ENCODE measurements at places on chromosomes 11 and 22.

GRCh38 chr11:95067841-95068219 lies 1.1 kb downstream of the SRSF8 start:
- H3K36me3 ChIP-seq, result no peaks in the 10 kb centered on the region
- peak overlapping the region; percentile 68 for H3K4me3 ChIP-seq
- peak overlapping the region; percentile 86 for H3K27ac ChIP-seq

DNA sequence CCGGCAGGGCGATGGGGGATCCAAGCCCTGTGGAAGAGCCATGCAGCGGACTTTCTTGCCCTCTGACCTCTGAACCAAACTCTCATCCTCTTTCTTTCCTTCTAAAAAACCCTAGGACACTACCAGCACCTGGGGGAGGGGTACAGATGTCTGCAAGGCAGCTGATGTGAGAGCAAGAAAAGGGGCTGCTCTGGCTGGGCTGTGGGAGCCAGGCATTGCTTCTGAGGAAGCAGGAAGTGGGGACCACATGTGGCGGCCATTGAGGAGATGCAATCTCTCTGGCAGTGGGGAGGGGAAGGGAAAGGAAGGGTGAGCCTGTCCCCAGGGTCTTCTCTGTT lies 36.0 kb downstream of the FAM83F start:
- DNase-seq, result peak; percentile 28
- no peaks in the 10 kb centered on the region for H3K27me3 ChIP-seq
- no peaks in the 10 kb centered on the region for H3K36me3 ChIP-seq
- H3K27ac ChIP-seq, result no peak overlapping the region
- H3K4me1 ChIP-seq, result no peaks in the 10 kb centered on the region
- H3K4me3 ChIP-seq, result no peak overlapping the region

DNA sequence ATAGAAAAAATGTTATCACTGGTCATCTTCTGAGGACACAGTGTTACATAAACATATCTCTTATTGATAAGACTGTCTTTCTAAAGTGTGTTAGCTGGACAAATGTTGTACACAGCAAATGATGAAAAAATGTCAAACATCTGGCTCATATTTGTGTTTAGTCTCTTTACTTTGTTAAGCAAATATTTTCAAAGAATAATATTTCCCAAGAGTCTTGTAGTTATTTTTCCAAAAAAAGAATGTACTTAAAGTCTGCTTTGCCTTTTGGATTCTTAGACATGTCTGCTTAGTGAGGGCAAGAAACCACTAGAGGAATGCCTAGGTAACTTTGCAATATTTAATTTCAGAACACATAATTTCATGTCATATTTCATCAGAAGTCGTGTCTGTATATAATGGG lies 23.9 kb upstream of the CCDC179 start:
- H3K27me3 ChIP-seq, result no peaks in the 10 kb centered on the region
- no peak overlapping the region for H3K4me3 ChIP-seq
- no peaks in the 10 kb centered on the region for H3K36me3 ChIP-seq
- no peaks in the 10 kb centered on the region for H3K4me1 ChIP-seq

DNA sequence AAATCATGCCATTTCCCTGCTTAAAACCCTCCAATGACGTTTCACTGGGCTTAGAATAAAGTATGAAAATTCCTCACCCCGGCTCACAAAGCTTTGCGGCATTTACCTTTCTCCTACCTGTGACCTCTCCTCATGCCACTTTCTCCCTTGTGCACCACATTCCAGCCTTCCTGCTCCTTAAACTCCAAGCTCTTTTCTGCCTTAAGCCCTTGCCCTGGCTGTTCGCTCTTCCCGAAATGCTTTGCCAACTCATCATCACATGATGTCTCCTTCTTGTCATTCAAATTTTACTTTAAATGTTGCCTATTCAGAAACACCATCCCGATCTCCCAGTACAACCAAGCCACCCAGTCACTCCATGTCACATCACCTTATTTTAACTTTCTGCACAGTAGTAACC lies 2.0 kb downstream of the PLEKHA7 start:
- DNase-seq, result no peak
- no peaks in the 10 kb centered on the region for H3K4me1 ChIP-seq
- H3K4me3 ChIP-seq, result no peak overlapping the region
- H3K36me3 ChIP-seq, result no peaks in the 10 kb centered on the region
- peaks cover 29% of the 10 kb centered on the region for H3K27me3 ChIP-seq

GRCh38 chr11:94788396-94788795 lies 20.2 kb downstream of the AMOTL1 start:
- H3K27me3 ChIP-seq, result no peaks in the 10 kb centered on the region
- no peak overlapping the region for H3K27ac ChIP-seq
- H3K36me3 ChIP-seq, result no peaks in the 10 kb centered on the region
- no peak for DNase-seq
- H3K4me3 ChIP-seq, result no peak overlapping the region

DNA sequence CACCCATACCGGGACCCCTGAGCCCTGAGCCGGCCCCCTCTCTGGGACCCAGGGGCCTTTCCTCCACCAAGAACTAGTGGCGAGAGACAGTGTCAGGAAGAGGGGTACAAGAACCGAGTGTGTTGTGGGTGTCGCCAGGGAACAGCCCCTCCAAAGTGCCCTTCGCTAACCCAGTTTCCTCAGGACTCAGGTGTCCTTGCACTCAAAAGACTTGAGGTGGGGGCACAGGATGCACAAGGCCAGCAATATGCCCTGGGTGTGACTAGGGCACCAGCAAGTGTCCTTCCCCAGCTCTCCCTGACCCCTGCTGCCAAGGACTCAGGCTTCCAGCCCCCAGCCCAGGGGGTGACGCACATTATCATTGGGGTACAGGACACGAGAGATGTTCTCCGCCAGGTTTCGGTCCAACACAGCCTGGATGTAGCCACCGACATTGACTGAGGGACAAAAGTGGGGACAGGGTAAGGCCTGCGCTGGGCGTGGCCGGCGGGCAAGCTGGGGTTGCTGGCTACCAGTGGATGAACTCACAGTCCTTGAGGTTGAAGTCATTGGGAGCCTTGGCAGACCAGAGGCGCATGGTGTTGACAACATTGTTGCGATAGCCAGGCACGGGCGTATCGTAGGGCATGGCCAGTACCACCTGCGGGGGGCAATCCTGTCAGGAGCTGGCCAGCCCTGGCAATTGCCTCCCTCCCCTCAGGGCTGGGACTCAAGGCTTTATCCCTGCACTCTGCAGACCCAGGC lies 4.7 kb downstream of the PYGM start:
- no peak for DNase-seq
- no peaks in the 10 kb centered on the region for H3K27me3 ChIP-seq
- H3K27ac ChIP-seq, result no peak overlapping the region

DNA sequence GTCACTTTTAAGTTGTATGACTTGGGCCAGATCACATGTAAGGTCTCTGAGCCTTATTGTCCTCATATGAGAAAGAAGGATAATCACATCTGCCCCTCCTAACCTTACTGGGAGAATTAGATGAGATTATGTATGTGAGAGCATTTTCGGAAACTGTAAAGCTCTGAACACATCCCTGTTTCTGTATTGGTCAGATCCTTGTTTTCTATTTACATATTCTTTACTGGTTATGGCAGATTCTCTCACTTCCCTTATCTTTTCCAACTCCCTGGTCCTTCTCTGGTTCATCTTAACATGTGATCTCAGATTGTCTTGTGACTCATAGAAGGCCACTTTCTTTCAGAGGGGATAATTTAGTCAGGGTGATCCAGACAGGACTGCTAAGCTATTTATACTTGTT lies 41.8 kb downstream of the CCDC81 start:
- no peak for DNase-seq
- no peaks in the 10 kb centered on the region for H3K36me3 ChIP-seq
- H3K27me3 ChIP-seq, result no peaks in the 10 kb centered on the region
- H3K27ac ChIP-seq, result no peak overlapping the region

DNA sequence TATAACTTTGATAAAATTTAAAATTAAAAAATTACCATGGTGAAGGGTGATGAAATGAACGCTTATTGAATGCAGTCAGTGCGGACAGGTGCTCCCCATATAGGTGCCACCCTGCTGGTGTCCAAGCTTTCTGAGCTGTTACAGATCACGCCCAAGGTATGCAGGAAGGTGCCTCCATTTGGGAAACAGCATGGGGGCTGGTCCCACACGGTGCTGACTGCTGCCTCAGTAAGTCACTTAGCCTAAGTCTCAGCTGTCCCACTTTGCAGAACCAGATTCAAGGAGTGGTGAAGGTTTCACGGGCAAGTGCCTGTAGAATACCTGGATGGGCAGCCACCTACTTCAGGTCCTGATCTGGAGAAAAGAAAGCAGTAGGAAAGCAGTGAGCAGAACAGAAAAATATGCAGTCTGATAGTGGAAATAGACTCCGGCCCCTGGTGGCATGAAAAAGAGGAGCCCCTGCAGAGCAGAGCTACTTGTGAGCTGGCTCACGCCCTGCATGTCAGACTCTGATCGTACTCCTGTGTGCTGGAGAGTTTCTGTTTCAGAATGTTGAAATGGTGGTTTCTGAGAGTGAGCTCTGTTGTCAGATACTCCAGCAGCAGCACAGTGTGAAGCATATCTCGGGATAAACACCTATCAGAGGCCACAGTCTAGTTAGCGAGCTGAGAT lies 33.2 kb downstream of the ADORA2A start:
- H3K4me1 ChIP-seq, result peaks cover 16% of the 10 kb centered on the region

DNA sequence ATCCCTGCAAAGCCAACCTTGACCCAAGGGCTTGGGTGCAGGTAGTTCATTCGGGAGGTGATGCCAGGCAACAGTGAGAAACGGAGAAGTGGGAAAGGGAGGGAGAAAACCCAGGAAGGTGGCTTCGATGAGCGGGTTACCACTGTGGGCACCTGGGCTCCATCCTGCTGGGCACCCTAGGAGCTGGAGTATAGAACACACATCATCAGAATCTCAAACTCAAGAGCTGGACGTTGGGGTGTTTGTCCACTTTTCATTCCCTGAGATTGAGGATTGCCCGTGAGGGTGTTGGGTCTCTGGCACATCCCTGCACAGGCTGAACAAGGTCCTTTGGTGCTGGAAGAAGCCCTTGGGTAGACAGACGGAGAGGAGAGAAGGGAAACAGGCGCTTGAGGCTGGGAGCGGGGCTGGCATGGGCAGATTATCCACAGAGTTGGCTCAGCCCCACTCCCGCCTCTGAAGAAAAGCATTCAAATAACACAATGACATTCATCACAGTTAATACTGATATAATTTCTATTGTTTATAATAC lies 70.4 kb downstream of the LRRC32 start:
- no peak overlapping the region for H3K4me3 ChIP-seq
- no peak for DNase-seq
- H3K36me3 ChIP-seq, result no peaks in the 10 kb centered on the region
- no peaks in the 10 kb centered on the region for H3K4me1 ChIP-seq
- no peak overlapping the region for H3K27ac ChIP-seq

DNA sequence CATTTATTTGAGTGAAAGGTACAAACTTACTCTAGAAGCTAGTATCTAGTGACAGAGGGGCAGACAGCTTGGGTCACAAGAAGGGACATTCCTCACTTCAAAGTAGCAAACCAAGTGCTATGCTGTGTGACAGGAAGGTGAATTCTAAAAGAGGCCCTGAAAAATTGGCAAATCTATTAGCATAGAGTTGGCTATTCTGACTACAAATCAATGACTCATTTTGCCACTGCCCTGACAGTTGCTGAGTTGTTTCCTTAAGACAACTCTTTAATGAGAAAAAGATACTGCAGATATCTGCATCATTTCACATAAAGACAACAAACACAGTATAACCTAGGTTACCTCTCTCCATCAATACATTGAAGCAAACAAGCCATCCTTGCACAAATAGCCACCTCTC lies 524.0 kb upstream of the LRRC4C start:
- no peaks in the 10 kb centered on the region for H3K36me3 ChIP-seq
- H3K27me3 ChIP-seq, result no peaks in the 10 kb centered on the region
- no peak overlapping the region for H3K27ac ChIP-seq
- DNase-seq, result no peak
- no peaks in the 10 kb centered on the region for H3K4me1 ChIP-seq
- H3K4me3 ChIP-seq, result no peak overlapping the region

- DNase-seq, result no peak
- peaks cover 40% of the 10 kb centered on the region for H3K36me3 ChIP-seq
- H3K27ac ChIP-seq, result no peak overlapping the region
- no peak overlapping the region for H3K4me3 ChIP-seq
- no peaks in the 10 kb centered on the region for H3K27me3 ChIP-seq
- peaks cover 8% of the 10 kb centered on the region for H3K4me1 ChIP-seq
Measured at GRCh38 chr11:3356858-3357257, 22.1 kb downstream of the ZNF195 start.

GRCh38 chr11:129313541-129314297 lies 61.9 kb upstream of the BARX2 start:
- no peak overlapping the region for H3K27ac ChIP-seq
- H3K4me3 ChIP-seq, result no peak overlapping the region
- peak; percentile 83 for DNase-seq
- no peaks in the 10 kb centered on the region for H3K36me3 ChIP-seq
- no peaks in the 10 kb centered on the region for H3K27me3 ChIP-seq

- no peaks in the 10 kb centered on the region for H3K4me1 ChIP-seq
- H3K27me3 ChIP-seq, result no peaks in the 10 kb centered on the region
- H3K27ac ChIP-seq, result no peak overlapping the region
- DNase-seq, result no peak
Measured at GRCh38 chr11:58866788-58867187, 22.3 kb upstream of the GLYATL2 start.

- peaks cover 46% of the 10 kb centered on the region for H3K4me1 ChIP-seq
- peak overlapping the region; percentile 79 for H3K27ac ChIP-seq
- H3K36me3 ChIP-seq, result no peaks in the 10 kb centered on the region
- DNase-seq, result no peak
- H3K27me3 ChIP-seq, result peaks cover 94% of the 10 kb centered on the region
Measured at GRCh38 chr11:31808721-31809540, 2.2 kb downstream of the PAX6 start.

- H3K4me3 ChIP-seq, result no peak overlapping the region
- no peak for DNase-seq
- H3K4me1 ChIP-seq, result no peaks in the 10 kb centered on the region
- H3K27ac ChIP-seq, result no peak overlapping the region
Measured at GRCh38 chr11:134516529-134516928, 104.5 kb upstream of the B3GAT1 start.

DNA sequence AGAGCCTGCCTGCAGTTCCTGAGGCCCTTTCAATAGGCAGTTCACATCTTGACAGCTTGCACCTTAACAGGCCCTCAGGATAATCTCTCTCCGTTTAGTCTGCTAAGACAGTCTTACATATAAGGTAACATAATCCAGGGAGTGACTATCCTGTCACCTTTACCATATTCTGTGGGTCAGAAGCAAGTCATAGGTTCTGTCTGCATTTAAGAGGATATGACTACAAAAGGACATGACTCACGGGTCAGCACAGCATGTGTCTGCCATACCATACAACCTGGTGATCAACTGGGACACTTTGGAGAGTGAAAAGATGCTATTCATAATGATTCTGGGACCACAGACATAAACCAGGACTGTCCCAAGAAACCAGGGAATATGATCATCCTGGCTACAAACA lies 611.1 kb downstream of the SOX6 start:
- peaks cover 3% of the 10 kb centered on the region for H3K27me3 ChIP-seq
- no peak for DNase-seq
- H3K4me1 ChIP-seq, result no peaks in the 10 kb centered on the region
- H3K36me3 ChIP-seq, result no peaks in the 10 kb centered on the region
- H3K27ac ChIP-seq, result no peak overlapping the region

DNA sequence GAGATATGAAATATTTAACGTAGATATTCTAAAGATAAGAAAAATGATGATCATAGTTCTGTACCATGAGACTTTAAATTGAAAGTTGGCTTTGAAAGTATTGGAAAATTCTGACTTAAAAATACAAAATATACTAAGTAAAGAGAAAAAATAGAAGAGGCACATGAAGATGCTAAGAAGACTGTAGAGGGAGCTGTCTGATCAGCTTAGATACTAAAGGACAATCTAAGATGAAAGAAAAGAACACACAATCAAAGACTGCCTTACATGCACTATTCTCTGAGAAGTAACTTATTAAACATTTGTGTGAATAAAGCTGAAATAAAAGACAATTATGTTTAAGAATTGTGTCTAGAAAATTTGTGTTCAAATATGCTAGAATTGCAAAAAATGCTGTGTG lies 55.1 kb downstream of the RBMXL2 start:
- H3K27ac ChIP-seq, result no peak overlapping the region
- no peak overlapping the region for H3K4me3 ChIP-seq
- peaks cover 4% of the 10 kb centered on the region for H3K27me3 ChIP-seq
- H3K4me1 ChIP-seq, result no peaks in the 10 kb centered on the region
- H3K36me3 ChIP-seq, result no peaks in the 10 kb centered on the region

All from A673 (cell line).